BE2C (cell line): ENCODE measurements at places on chromosomes 11 and 22.

- DNase-seq = no peak
Measured at GRCh38 chr11:109241988-109242536, 179.9 kb upstream of the C11orf87 start.

DNA sequence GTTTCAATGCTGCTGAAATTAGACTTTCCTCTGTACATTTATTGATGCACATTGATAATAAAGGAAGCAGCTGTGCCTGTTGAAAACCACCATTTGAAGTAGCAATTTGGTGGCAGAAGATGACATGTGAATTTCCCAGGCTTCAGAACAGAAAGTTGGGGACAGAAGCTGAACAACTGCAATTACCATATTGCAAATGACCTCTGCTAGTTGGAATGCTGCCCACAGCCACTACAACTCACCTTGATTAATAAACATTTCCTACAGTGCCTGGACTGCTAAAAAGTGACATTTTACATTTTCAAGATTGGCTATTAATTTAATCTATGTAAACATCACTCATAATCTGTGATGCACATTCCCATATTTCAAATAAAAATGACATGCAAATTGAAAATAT, 208.6 kb downstream of the LUZP2 start:
- no peak for DNase-seq

GRCh38 chr11:10993186-10993585, 135.3 kb upstream of the ZBED5 start:
- no peak for DNase-seq

DNA sequence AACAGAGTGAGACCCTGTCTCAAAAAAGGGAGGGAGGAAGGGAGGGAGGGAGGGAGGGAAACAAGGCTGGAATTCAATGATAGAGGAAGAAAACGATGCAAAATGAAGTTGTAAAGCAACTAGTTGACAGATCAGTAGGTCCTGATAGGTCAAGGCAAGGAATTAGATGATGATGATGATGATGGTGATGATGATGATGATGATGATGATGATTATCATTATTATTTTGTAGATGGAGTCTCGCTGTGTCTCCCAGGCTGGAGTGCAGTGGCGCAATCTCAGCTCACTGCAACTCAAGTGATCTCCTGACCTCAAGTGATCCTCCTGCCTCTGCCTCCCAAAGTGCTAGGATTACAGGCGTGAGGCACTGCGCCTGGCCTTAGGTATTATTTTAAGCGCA, 11.3 kb upstream of the L3MBTL2 start:
- no peak for DNase-seq

DNA sequence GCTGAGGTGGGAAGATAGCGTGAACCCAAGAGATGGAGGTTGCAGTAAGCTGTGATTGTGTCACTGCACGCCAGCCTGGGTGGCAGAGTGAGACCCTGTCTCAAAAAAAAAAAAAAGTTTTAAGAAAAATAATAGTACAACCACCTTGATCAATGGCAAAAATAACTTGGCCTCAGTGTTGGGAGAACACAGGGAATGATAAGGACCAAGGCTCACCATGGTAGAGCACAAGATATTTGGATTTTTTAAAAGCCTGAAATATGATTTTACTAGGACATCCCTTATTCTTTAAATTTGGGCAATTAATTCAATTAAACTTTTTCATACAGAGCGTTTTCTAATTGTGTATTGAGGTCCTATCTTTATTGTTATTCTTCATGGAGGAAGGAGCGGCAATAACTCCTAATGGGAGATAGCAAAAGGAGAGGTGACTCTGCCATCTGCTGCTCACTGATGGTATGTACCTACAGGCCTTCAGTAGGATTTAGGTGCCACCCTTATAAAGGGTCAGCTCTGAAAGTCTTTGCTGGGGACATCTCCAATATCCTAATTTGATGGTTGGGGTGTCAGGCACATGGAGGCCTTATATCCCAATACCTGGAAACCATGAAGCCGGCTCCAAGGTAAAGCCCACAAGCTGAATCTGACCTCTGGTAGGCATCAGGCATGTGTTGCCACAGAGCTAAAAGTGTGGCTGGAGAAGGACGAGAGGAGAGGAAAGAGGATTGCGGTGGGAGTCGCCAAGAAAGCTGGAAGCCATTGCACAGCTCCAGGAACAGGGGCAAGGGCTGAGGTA, 21.9 kb upstream of the POLD3 start:
- DNase-seq = peak; percentile 56

DNA sequence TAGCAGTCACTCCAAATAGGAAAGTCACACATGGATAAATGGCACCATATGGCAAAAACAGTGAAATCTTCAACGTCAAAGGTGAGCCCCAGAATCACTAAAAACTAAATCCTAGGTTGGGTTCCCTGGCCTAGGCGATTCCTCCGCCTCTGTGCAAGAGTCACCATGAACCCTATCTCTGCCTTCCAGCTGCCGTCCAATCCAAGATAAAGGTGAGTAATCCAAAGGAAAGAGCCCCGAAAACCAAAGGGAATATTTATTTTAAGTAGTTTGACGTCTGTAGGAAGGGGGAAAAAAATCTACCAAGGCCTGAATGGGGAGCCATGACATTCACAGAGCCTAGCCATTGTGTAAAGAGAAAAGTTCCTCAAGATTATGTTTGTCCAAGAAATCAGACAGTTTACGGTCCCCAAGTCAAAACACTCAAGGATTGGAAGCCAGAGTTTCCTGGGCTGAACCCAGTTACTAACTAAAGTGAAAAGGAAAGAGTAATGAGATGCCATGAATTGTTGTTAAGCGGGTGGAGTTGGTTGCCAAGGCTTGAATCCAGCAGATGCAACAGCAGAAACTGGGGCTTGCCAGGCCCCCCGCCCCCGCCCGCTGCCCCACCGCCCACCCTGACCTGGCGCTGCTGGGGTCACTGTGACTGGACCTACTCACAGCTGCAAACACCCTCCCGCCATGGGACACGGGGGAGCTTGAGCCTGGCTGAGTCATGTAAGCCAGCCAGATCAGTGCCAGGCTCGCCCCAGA, 39.7 kb upstream of the ETS1 start:
- no peak for DNase-seq
